Vagina (tissue), 2 donors: ENCODE measurements at places on chromosomes 16 and 17.

- DNase-seq: no peak
Measured at GRCh38 chr17:78010759-78011158, 52.3 kb downstream of the TNRC6C start.

DNA sequence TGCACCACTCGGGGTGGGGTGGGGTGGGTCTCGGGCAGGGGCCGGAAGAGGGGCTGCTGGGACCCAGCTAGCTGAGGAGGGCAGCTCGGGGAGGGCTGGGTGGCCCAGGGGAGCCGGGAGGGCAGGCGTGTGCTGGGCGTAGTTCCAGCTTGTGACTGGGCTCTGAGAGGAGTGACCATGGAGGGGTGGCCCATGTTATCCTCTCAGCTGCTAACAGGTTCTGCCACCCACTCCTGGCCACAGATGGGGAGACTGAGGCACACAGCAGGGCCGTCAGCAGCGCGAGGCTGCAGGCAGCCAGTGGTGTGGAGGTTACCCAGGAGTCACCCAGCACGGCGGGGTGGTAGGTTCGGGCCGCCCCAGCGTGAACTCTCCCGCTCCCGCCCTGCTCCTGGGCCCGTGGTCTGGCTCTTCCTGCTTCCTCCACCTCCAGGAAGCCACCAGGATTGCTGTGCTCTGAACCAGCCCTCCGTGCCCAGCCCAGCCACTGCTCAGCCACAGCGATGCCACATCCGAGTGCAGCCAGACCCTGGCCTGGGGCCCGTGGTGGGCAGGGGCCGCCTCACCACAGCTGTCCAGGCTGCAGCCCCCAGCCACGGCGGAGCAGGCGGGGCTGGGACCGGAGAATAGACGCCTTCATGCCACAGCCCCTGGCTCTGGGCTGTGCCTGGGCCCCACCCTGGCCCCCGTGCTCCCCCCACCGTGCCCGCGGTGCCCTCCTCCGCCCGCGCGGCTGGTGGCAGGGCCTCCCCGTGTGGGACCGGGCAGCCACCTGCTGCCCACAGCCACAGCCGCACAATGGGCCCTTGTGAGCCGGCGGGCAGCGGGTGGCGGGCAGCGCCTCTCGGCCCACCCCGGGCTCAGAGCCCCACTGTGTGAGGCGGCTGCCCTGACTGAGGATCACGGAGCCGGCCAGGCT lies 26.3 kb upstream of the SSTR5 start:
- DNase-seq: no peak

- no peak for DNase-seq
Measured at GRCh38 chr16:1870365-1871082, 1.4 kb downstream of the MEIOB start.

- DNase-seq: no peak
Measured at GRCh38 chr16:85235991-85236817, 123.9 kb upstream of the CIBAR2 start.

GRCh38 chr17:82938873-82939620 lies 99.2 kb upstream of the ZNF750 start:
- DNase-seq: no peak

- DNase-seq: no peak
Measured at GRCh38 chr17:79026376-79027273, 2.7 kb downstream of the C1QTNF1 start.

GRCh38 chr17:82062076-82062983 lies 3.3 kb downstream of the DUS1L start:
- no peak for DNase-seq

DNA sequence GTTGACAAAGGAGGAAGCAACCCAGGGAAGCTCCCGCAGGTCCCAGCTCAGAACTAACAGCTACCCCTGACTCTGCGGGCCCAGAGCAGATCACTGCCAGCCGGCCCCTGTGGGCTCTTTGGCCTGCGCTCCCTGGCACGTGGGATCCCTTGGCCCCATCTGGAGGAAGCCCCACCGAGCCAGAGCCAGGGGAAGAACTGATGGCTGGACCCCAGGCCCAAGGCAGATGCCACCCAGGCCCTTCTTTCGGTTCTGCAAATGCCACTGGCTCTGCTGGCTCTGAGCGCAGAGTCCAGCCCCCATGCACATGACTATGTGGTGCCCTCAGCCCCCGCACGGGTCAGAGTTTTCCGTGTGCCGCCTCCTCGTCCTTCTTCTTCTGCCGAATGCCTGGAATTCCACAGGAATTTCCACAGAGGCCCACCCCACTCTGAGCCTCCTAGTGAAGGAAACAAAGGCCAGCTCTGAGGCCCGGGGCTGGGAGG lies 35.8 kb upstream of the SNN start:
- no peak for DNase-seq
